ENCODE measurements at places on chromosomes 1 and 21.

GRCh38 chr1:221712198-221712684 is 29.6 kb downstream of the DUSP10 start:
- peak; percentile 46 for DNase-seq

DNA sequence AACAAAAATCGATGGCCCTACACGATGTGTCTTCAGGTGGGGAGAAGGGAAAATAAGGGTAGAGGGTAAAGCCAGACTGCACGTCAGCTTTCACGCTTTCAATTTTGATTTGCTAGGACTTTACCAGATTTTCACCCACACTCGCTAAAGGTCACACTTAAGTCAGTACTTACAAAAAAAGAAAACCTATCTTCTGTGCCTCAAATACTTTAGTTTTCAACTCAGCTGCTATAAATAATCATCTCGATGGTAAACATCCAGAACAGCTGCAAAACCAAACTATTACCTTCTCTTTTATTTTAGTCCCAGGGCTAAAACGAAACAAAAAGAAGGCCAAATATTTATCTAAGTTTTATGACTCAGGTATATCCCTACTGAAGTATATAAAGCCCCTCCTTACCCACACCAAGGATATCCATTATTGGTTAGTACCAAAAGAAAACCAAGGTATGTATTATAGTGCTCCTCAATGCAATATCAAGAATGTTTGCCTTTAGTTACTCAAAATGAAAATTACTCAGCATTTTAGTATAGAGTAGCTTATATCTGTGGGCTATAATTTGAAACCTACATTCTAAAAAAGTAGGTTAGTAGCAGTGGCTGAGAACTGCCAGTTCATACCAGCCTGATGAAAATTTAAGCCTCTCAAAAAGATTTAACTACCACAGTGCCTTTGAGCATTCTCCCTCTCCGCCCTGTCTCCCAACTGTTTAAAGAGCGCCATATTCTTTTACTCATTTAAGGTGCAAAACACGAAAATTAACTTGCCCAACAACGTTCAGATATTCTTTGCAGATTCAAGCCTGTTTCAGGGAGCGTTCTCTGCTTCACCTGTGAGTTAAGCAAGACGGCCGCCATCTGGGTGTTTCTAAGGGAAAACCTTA is 1.5 kb downstream of the CSDE1 start:
- DNase-seq: no peak

DNA sequence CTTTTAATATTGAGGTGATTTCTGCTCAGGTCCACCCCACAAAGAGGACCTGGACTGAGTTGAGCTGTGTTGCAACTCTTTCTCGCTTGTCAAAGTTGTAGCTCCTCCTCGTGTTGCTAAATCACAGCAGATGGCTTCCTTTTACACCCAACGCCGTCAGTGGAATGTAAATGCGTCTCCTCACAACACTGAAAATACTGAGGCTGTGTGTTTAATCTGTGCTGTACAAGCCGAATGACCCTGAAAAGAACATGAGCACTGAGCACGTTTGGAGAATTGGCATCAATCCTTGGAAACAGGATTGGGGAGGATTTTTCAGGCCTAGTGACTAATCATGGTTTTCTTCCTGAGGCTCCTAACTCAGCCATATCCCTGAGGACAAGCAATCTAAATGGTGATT is 196.0 kb downstream of the CRB1 start:
- DNase-seq: no peak

- no peak for DNase-seq
Observed at GRCh38 chr1:80894921-80895320, 905.8 kb upstream of the ADGRL2 start.

- no peak for DNase-seq
Observed at GRCh38 chr1:94962409-94963265, 35.7 kb upstream of the CNN3 start.

GRCh38 chr1:93324486-93325464 is 20.9 kb upstream of the DR1 start:
- no peak for DNase-seq

- peak; percentile 19 for DNase-seq
Observed at GRCh38 chr1:162854245-162854882, 6.6 kb downstream of the CCDC190 start.

GRCh38 chr1:109040627-109040988 is 1.3 kb downstream of the WDR47 start:
- no peak for DNase-seq

- DNase-seq: no peak
Observed at GRCh38 chr1:3633344-3634058, 8.7 kb downstream of the TPRG1L start.

- DNase-seq: no peak
Observed at GRCh38 chr1:42768172-42768571, 1.1 kb downstream of the C1orf50 start.

GRCh38 chr1:91172541-91172940 is 150.7 kb upstream of the ZNF644 start:
- no peak for DNase-seq

DNA sequence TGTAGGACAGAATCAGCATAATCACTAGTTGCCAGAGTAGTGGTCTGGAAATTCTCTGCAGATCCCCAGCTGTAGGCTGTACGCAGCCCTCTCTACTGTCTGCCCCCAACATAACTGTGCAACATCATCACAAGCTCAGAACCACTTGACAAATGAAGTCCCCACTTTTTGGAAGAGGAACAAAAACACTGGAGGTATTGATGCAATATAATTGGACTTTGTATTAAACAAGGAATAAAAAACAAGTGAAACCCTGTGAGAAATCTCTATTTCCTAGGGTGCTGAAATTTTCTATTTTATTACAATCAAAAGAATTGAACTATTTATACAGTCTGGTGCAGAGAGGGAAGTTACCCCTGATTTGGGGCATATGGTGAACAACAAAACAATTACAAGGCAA is 15.2 kb downstream of the PHTF1 start:
- no peak for DNase-seq

- no peak for DNase-seq
Observed at GRCh38 chr1:40014812-40015594, 25.5 kb upstream of the CAP1 start.

DNA sequence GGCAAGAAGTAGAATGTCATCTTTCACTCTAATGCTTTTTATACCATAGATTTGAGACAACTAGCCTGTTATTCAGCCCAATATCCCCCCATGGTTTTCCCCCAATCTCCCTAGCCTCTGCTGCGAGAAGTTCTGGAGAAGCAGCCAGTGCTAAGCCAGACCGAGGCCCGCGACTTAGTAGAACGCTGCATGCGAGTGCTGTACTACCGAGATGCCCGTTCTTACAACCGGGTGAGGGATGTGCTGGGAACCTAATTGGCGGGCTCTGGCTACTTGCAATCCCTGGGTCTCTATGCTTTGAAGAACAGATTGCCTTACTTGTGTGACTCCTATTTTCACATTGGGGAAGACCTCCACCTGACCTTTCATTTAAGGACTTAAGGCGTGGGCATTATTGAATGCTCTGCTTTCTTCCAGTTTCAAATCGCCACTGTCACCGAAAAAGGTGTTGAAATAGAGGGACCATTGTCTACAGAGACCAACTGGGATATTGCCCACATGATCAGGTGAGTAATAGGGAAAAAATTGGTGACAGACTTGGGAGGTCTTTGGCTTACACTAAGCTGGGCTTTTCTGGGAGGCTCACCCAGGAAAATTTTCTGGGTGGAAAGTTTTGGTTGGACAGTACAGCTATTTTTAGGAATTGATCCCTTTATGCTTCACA is 1.9 kb downstream of the PSMB4 start:
- no peak for DNase-seq

GRCh38 chr1:19735440-19736127 is 64.1 kb downstream of the TMCO4 start:
- DNase-seq: no peak

DNA sequence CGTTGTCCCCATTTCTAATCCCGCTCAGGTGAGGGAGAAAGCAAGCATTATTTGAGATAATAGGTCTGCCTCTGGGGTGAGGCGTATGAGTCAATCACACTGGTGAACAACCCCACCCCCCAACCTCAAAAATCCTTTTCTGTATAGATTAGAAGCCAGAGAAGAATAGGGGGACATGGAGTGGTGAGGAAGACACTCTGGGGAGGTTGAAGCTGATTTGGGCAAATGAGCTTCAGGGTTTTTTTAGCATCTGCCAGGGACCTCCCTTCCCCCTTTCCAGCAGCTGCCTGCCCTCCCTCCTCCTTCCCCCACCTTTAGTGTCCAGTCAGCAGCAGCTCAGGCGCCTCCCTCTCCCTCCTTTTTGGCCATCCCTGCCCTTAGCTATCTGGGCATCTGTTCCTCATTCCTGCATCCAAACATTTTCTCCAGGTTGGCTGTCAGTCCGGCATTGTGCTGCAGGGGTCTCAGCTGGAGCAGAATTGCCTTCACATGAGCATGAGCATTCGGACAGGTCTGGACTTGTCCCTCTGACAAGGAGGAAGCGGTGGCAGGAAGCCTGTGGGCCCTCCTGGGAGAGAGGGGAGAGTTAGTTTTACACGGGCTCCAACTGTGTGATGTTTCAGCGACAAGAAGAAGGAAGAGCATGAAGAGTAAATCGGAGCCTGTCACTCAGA is 30.8 kb upstream of the PTGFRN start:
- no peak for DNase-seq

DNA sequence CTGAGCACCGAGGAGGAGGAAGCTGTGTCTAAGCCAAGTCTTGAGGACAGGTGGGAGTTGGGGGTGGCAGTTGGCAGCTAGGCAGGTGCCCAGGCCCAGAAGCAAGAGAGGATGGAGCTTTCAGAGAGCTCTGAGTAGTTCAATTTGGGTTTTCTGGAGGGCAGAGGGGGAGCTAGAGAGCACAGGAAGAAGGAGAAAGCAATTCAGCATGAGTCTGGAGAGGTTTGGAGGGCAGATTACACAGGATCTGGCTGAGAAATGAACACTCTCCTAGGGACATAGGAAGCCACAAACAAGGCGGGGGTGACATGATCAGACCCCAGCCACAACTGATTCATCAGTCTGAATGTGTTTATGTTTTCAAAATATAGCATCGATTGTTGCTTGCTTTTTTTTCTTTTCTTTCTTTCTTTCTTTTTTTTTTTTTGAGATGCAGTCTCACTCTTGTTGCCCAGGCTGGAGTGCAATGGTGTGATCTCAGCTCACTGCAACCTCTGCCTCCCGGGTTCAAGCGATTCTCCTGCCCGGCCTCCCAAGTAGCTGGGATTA is 23.8 kb downstream of the PTPRF start:
- no peak for DNase-seq

GRCh38 chr1:3790500-3790923 is 5.8 kb downstream of the LRRC47 start:
- no peak for DNase-seq

DNA sequence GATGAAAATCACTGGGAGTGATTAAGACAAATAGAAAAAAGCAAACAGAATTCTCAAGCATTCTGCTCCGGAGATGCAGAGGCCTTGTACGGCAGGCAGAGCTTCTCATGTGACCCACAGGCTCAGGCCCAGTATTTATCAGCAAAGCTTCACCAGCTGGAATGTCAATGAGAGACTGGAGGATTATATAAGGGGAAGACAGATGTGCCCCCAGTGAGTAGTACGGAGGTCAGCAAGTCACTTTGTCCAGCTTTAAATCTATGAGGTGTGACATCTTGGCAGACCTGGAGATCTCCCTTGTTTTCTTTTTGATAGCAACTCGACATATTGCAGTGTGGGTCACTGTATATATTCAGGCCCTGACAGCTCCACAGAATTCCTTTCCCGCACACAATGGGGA is 106.8 kb downstream of the HHIPL2 start:
- DNase-seq: no peak

DNA sequence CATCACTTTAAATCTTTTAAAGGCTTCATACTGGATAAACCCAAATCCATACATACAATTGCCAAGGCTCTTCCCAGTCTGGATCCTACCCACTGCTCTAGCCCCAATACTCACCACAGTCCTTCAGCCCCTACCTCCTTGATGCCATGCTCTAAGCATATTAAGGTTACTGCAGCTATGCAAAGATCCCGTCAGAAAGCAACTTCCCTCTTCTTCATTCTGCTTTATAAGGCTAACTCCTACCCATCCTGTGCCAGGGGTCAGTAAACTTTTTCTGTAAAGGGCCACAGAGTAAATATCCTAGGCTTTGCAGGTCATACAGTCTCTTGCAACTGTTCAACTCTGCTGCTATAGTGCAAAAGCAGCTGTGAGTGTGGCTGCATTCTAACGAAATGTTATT is 34.3 kb upstream of the MTF1 start:
- no peak for DNase-seq

- no peak for DNase-seq
Observed at GRCh38 chr1:113035086-113035485, 37.9 kb upstream of the LRIG2 start.

DNA sequence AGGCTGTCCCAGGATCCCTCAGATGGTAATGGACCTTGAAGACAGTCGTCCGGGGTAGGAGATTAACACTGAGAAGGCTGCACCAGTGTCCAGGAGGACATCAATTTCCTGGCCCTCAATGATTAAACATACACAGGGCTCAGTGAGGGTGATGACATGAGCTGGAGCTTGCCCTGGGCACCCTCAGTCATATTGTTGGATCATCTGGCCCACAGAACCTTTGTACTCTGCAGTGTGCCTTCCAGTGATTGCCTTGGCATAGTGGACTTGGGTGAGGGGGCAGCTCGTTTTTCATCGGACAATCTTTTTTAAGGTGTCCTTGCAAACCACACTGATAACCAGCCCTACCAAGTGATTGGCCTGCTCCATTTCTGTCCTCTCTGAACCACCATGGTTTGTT is 111.1 kb upstream of the SGIP1 start:
- DNase-seq: no peak

- DNase-seq: no peak
Observed at GRCh38 chr1:60936591-60937342, 145.6 kb upstream of the NFIA start.

GRCh38 chr1:66533804-66534740 is at the start of gene SGIP1:
Gene SGIP1 (plus strand): TSS chr1:66534153. CDS start chr1:66534359, 206 bp downstream.
- DNase-seq: no peak

- DNase-seq: no peak
Observed at GRCh38 chr1:40633523-40633922, 32.0 kb downstream of the RIMS3 start.

DNA sequence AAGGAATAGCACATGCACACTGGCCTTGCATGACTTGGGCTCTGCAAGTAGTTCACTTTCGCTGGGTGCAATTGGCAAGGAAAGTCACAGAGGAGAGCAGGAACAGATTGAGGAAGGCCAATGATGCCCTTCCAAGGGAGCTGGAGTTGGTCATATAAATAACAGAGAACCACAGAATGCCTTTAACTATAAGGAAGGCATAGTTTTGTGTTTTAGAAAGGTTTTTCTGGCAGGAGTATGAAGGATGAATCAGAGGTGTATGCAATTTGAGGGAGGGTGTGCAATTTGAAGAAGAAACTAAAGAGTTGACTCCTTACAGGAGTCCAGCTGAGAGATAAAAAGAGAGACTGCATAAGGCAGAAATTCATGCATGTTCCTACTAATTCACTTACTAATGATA is 112.1 kb downstream of the PHTF1 start:
- no peak for DNase-seq

- no peak for DNase-seq
Observed at GRCh38 chr1:239011382-239011781, 375.0 kb upstream of the CHRM3 start.

GRCh38 chr1:111234258-111234657 is 6.7 kb downstream of the CHI3L2 start:
- DNase-seq: no peak

Measured in T follicular helper cell (primary cell).